ENCODE measurements at places on chromosomes 2 and 18. TPM values are rescaled to one million over a fixed set of nuclear protein-coding genes. Genes with fewer than 3 reads are reported as not detected.
A peak's percentile ranks its signal among the peaks of the same experiment; 100 is the strongest.

FAP gene
- total RNA-seq = 37.6 TPM

MRO gene
- total RNA-seq = 1.1 TPM

COPS9 gene
- total RNA-seq = 101 TPM

CNNM3 gene
- 14.3 TPM for total RNA-seq

DNA sequence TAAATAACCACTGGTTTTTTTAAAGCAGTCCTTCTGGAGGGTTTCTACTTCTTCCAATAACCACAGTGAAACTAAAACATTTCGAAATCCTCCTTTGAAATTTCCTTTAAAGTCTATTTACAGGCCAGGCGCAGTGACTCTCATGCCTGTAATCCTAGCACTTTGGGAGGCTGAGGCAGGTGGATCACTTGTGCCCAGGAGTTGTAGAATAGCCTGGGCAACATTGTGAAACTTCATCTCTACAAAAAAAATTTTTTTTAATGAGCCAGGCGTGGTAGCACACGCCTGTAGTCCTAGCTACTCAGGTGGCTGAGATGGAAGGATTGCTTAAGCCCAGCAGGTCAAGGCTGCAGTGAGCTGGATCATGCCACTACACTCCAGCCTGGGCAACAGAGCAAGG lies 15.2 kb downstream of the KIDINS220 start:
- peaks cover 25% of the 10 kb centered on the region for H3K4me1 ChIP-seq
- H3K27me3 ChIP-seq = no peaks in the 10 kb centered on the region
- H3K27ac ChIP-seq = peak overlapping the region; percentile 65
- peaks cover 7% of the 10 kb centered on the region for H3K36me3 ChIP-seq
- no peak for DNase-seq

GRCh38 chr18:9092665-9093064 lies 9.8 kb upstream of the NDUFV2 start:
- H3K4me3 ChIP-seq = no peak overlapping the region
- no peak for DNase-seq
- H3K27me3 ChIP-seq = no peaks in the 10 kb centered on the region
- no peaks in the 10 kb centered on the region for H3K36me3 ChIP-seq
- H3K4me1 ChIP-seq = no peaks in the 10 kb centered on the region
- no peak overlapping the region for H3K27ac ChIP-seq

- H3K4me1 ChIP-seq = peaks cover 5% of the 10 kb centered on the region
- no peak overlapping the region for H3K27ac ChIP-seq
- peaks cover 8% of the 10 kb centered on the region for H3K36me3 ChIP-seq
- H3K27me3 ChIP-seq = no peaks in the 10 kb centered on the region
Measured at GRCh38 chr2:25285265-25286024, 56.3 kb downstream of the DNMT3A start.

DNA sequence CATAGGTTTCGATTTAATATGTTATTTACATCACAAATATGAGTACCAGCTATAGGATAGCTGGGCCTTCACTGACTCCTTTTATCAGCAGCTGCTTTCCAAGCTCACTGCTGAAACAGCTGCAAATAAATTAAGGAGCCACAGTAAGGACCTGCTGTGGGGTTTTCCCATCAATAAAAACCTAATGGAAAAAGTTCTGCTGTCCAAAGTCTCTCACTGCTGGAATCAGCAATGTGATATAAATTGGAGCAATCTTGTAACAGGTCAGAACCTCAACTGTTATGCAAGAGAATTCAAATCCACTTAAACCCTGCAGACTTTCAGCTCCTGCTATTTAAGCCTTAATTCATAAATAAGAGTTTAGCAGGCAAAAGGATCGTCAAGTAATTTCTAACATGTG lies 61.3 kb downstream of the NEB start:
- H3K27ac ChIP-seq = no peak overlapping the region
- H3K4me3 ChIP-seq = no peak overlapping the region
- H3K27me3 ChIP-seq = no peaks in the 10 kb centered on the region
- H3K36me3 ChIP-seq = no peaks in the 10 kb centered on the region

DNA sequence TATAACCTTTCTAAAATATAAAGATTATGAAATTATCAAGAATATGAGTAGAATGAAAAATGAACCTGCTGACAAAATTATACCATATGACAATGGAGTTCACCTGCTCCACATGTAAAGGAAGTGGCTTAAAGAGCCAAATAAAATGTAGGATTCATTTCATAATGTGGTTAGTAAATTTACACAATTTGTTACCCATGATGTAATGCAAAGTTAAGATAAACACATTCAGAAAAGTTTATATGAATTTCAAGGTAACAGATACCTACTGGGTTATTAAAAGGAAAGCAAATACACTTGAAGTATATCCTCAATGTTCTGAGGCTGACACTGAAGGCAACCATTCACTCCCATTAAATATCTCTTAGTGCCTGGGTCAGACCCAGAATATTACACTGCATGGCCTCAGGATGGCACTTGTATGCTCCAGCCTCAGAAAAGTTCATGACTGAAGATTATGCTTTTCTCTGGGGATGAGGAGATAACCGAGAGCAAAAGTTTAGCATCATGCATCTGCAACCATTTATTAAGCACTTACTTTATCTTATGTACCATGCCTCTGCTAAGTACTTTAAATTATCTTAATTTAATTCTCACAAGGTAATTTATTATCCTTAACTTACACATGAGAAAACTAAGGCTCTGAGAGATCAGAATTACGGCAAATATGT lies 6.2 kb downstream of the STRN start:
- no peak overlapping the region for H3K4me3 ChIP-seq
- no peaks in the 10 kb centered on the region for H3K36me3 ChIP-seq
- DNase-seq = no peak
- peaks cover 20% of the 10 kb centered on the region for H3K4me1 ChIP-seq

All from thoracic aorta (tissue), 2 donors.